CD4-positive, alpha-beta T cell treated with Interleukin-10 for 1 hour (primary cell): ENCODE measurements at places on chromosomes 11 and 22.

DNA sequence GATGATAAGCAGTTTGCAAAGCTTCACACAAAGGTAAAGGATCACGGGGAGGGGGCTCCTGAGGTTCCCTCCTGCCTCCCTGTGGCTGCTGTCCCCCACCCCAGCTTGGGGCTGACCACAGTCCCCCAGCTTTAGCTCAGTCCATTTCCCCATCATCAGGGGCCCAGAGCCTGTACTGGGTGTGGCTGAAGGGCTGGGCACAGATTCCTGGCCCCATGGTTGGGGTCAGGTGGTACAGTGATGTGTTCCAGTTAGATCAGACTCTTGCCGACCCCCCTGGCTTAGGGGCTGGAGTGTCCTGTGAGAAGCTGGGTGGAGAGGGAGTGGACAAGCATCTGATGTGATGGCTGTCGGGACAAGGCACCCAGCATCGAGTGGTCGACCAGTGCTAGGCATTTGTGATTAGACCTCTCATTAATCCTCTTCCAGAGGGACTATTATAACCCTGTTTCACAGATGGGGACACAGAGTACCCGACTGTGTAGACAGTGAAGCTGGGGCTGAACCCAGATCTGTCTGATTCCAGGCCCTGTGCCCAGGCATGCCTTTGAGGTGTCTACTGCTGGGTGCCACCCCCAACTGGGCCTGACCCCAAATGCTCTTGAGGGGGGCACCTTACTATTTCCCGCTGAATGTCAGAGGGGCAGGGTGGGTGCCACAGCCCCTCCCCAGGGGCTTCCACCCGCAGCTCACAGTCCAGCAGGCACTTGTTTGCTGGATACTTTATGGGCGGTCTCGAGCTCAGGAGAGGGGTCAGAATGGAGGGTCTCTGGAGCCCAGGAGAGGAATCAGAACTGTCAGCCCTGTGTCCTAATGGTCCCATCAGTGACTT, 4.3 kb downstream of the SHANK3 start:
- DNase-seq: no peak

DNA sequence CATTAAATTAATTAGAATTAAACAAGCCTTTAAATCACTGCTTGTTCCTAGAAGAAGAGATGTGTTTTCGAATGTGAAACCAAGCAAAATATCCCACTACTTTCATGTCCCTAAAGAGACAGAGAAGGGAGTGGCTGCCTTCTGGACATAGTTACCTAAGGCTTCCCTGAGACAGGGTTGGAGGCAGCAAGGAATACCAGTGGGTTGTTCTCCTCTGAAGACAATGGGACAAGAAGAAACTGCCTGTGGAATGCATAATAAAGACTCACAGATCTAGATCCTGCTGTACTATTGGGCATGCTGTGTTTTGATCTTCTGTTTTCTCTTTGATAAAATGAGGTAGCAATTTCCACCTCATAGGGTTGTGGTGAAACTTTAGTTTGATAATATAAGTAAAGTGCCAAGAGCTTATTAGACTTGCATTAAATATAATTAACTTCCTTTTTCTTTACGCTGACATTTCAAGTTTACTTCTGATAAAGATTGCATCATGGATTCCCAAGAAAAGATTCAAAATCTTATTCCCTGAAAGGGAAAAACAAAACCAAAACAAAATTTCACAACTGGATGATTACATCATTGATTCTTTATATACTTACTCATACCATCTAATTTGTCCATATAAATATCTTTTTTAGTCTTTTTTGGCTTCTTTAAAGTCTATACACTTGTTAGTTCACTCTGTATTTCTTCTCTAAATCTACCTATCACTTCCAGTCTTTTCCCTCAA, 621.3 kb downstream of the ETS1 start:
- DNase-seq: no peak

- DNase-seq: no peak
Observed at GRCh38 chr11:107827041-107827440, 31.5 kb downstream of the SLC35F2 start.

- no peak for DNase-seq
Observed at GRCh38 chr11:27120211-27120610, 79.6 kb downstream of the BBOX1 start.

DNA sequence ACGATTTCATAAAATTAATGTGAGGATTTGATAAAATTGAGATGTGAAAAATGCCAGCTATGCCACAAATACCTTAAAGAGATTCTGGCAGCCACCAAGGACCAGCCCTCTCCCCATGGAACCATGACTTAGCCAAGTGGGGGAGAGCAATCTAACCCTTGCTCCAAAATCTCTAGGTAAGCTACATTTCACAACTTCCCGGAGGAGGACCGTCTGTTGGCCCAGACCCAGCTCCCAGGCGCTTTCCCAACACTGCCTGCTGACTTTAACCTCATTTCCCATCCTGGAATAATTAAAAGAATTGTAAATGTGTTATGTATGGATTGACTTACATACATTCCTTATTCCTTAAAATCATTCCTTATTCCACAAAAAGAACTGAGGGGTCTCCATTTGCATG, 47.5 kb upstream of the TENM4 start:
- no peak for DNase-seq

- DNase-seq: peak; percentile 62
Observed at GRCh38 chr22:38724926-38725571, 19.3 kb downstream of the GTPBP1 start.

- no peak for DNase-seq
Observed at GRCh38 chr11:95659088-95659487, 130.5 kb downstream of the FAM76B start.

GRCh38 chr22:36828815-36829214, 12.0 kb upstream of the PVALB start:
- no peak for DNase-seq

DNA sequence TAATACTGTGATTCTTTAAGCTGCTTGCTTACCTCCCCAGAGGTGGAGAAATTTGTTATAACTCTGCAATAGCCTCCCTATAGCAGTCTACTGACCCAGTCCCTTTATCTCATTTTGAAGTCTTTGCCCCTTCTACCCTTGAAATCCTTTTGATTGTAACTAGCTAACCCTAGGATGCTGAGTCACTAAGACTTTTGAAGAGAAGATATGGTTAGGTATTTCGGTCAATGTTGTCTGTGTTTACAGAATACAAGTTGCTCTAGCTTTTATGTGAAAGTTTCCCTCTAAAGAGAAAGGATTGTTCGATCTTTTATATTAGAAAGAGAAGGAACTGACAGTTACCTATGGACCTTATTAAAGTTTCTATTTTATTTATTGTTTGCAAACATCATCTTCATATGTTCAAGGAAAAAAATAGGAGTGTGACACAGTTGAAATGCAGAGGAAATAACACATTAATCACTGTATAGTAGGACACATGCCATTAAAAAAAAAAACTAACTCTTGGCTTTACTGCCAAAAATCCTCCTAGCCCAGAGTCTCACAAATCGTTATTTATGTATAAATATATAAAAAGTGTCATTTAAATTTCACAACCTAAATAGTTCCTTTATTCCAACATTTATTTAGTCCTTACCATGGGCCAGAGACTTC, 3.1 kb downstream of the HYLS1 start:
- no peak for DNase-seq

GRCh38 chr11:116707161-116707629, 65.6 kb downstream of the BUD13 start:
- DNase-seq: no peak

DNA sequence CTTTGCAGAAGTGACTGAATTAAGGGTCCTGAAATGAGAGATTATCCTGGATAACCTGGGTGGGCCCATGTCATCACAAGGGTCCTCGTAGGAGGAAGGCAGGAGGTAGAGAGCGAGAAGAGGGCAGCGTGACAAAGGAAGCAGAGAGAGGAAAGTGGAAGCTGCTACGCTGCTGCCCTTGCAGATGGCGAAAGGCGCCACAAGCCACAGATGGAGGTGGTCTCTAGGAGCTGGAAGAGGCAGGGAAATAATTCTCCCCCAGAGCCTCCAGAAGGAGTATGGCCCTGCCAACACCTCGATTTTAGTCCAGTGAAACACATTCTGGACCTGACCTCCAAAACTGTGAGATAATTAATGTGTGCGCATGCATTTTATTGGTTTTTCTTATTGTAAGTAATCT, 13.4 kb downstream of the TMEM184B start:
- DNase-seq: no peak

DNA sequence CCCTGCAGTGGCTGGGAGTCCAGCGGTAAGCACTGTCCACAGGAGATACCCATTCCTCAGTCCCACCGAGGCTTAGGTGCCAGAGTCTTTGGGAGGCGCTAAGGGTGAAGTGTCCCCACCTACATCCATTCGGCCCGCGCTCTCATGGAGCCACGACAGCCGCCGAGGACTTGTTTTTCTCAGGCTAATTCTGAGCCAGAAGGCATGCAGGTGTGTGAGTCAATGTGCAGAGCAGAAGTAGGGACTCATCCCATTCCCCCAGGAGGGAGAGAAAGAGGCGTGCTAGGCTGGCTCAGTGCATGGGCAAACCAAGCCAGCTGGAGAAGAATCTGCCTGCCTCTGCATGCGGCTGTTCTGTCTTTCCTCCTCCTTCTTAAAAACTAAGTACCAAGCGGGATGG, 46.6 kb downstream of the KCNC1 start:
- DNase-seq: no peak

GRCh38 chr11:34158661-34159060, 53.2 kb downstream of the NAT10 start:
- no peak for DNase-seq

GRCh38 chr11:69645801-69646492, 5.0 kb downstream of the CCND1 start:
- no peak for DNase-seq

GRCh38 chr11:23391031-23391430, 530.8 kb upstream of the CCDC179 start:
- DNase-seq: no peak

DNA sequence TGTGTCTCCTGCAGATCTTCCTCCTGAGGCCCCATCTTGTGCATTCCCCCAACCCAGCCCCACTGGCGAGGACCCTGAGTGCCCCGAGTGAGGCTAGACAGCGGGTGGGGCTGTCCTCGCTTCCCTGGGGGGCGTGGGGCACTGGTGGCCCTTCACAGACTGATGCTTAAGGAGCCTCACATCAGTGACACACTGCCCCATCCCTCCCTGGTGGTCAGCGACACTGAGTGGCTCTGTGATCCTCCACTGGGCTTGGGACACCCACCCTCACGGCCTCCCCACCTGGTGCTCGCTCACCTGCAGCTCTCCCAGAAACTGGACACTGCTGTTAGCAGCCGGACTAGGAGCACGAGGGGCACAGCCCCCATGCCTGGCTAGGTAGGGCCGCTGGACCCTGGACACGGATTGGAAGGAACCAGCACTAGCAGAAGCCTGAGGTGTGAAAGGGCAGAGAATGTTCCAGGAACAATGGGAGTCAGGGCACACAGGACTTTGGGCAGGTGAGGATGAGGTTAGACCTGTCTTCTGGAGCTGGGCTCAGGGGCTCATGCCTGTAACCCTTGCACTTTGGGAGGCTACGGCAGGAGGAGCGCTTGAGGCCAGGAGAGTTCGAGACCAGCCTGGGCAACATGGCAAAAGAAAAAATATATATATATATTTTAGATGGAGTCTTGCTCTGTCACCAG, 23.2 kb upstream of the TXNRD2 start:
- no peak for DNase-seq

GRCh38 chr11:120308081-120308480, 17.0 kb upstream of the TLCD5 start:
- DNase-seq: no peak

GRCh38 chr22:30875481-30876215, 92.9 kb downstream of the MORC2 start:
- no peak for DNase-seq

DNA sequence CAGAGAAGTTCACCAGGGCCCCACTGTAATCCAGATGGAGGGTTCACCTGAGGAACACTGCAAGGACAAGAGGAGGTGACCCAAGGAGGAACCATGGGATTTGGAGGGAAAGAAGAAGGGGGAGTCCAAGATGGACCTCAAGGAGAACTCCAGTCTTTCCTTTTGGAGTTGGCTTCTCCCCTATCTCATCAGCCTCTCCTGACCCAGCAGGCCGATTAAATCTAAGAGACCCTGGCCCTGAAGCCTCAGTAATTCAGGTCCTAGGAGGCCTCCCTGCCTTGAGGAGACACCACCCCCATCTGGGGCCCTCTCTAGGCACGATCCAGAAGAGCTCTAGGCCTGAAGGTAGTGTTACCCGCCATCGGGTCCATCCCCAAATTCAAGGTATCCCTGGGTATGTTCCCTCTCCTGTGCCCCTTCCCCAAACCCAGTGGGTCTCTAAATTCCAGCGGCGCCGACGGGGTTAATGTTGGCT, 15.1 kb upstream of the DGKZ start:
- no peak for DNase-seq

DNA sequence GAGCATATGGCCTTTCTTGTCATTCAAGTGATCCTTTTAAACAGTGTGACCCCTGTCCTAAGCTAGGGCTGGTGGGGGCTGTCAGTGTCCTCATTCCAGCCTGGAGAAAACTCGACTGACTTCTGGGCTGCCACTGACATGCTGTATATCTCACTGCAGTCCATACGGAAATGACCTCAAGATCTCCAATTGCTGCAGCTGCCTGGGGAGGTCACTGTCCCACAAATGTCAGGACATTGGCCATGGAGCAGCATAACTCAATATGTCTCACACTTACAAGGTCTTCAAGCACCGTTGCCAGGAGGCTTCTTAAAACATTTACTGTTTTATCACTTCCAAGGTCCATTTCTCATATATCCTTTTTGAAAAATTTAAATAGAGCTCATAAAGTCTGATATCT, 27.8 kb upstream of the CSNK2A3 start:
- no peak for DNase-seq

DNA sequence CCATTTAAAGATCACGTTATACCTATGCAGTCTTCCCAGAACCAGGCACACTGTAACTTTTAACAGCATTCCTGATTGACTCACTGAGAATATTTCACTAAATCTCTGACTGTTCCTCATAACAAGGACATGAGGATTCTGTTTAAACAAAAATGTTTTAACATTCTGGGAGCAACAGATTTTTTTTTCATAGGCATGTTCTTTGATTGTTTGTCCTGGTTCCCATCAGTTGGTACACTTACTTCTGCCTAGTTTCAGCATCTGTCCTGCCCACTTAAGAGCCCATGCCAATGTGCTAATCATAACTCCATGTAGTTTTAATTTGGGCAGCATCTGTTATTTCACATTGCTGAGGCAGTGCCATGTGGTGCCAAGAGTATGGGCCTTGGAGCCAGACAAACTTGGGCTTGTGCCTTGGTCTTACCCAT, 138.5 kb upstream of the CTSC start:
- DNase-seq: no peak

DNA sequence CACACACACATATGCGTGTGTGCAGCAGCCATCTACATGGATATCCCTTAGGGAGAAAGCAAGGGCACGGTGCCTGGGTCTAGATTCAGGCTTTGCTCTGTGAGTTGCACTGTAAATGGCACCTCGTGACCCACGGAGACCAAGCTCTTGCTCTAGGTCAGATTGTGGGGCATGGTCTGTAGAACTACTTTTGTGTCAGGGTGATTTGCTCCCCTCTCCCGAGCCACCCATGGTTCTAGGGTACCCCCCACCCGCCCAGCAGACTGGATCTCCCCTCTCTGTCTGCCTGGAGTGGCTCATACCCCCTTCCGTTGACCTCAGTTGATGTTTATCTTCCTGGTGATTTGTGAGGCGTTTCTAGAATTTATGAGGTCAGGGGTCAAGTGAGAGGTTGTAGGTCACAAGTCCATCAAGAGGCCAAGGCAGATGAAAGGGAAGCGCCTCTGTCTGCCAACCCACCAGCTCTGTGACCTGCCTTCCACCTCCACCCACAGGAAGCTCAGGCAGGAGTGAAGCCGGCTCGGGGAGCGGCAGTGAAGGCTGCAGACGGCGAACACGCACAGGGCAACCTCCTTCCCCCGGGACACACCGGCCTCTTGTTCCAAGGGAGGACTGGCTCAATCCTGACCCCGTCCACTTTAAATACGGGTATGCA, 76.2 kb upstream of the TTLL12 start:
- peak; percentile 47 for DNase-seq
